ENCODE measurements at places on chromosomes 4 and X.

DNA sequence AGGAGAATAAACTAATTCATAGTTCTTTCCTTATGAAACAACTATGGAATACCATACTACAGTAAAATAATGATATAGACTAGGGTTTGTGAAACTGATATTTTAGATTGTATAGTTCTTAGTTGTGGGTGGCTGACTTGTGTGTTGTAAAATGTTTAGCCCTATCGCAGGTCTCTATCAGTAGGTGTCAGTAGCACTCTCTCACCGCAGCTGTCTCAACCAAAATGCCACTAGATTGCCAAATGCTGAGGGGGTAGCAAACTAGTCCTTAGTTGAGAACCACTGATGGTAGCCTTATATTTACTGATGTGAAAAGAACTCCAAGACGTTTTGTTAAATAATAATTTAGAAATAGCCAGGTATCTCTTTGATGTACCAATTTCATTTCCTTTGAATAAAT, 48.1 kb downstream of the RHOXF2B start:
- peak; percentile 65 for DNase-seq

GRCh38 chrX:115940888-115941332, 229.6 kb upstream of the AGTR2 start:
- peak; percentile 68 for DNase-seq

- no peak for DNase-seq
Measured at GRCh38 chr4:173119818-173120217, 48.8 kb upstream of the GALNT7 start.

DNA sequence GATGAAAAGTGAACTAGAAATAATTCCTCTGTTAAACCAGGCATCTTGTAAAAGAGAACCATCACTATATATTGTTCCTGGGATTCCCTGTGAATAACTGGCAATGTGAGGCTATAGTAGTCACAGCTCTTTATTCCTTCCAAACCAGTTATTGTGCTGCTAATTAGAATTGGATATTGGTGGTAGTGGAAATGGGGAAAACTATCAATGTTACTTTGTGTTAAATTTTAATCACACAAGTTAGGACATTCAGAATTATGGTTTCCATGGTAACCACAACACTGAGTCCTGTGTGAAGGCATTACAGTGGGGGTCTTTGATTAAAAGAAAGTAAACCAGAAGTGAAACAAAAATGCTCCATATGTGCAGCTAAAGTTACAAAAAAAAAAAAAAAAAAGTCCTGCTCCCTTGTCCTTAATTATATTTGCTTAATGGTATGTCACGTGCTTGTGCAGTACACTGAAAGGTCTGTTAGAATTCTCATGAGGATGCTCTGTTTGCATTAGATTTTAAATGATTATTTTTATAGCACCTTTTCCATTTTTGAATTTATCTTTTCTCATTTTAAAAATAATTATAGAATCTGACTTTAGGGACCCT, 200.4 kb downstream of the ADGRL3 start:
- DNase-seq: no peak

- no peak for DNase-seq
Measured at GRCh38 chr4:10821826-10822225, 137.3 kb upstream of the CLNK start.

DNA sequence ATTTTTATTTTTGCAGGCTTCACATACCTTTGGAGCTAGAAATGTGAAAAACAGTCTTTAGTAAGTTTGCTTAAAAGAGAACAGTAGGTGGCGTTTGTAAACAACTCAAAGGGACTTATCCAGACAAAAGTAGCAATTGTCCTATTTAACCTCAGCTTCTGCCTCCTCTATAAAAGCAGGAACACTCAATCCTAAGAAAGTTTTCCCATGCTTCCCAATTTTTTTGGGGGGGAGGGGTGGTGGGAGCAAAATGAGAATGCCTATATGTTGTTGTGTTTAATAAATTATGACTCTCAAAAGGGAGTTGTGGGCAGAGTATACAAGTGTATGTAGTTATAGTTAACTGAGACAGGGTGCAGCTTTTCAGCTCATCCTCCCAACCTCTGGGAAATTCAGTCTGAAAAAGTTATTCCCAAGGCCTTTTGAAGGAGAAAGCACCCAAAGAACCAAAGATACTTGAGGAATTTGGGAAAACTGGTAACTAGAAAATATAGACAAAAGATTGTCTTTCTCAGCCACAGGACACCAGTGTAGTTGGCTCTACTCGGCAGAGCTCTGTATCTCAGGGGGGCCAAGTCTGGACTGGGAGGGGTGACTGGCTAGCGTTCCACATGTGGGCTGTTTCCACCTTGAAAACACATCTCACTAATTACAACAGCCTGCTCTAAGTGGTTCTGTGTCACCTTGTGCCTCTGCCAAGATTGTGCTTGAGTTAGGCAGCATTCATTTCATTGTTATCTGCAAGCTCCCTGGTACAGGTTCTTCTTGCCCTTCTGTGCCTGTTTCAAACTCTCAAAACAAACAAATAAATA, 2.8 kb downstream of the SFRP2 start:
- DNase-seq: peak; percentile 41

DNA sequence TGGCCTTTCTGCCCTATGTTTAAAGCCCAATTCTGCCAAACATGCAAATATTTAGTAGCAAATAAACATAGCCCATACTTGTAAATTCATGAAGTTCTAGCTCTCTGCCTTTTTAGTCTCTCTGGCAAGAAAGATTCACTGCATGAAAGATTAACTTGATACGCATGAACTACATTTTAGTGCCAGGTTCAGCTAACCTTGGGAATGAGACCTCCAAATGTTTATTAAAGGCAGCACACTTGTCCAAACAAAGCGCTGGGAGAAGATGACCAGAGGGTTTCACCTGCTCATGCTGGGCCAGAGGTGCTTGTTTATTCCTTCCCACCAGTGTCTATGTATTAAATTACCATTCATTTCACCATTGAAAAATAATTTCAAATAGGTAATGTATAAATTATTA, 44.5 kb upstream of the IL1RAPL1 start:
- no peak for DNase-seq

DNA sequence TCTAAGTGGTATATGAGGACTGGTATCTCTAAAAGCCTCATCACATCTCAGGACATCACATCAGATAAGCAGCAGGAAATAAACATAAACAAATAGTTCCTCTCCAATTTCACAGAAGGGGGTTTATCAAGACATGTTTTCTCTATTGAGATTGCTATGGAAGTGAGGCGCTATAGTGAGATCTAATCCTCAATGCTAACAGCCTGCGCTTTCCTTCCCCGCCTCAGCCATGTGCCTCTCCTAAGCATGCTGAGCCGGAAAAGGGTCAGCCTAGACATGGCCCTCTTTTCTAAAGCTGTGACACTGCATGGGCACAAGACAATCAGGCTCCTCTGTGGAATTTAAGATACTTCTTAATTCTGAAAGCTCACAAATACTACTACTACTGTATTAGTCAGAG, 286.1 kb downstream of the INPP4B start:
- DNase-seq: no peak

GRCh38 chr4:117577686-117578311, 456.5 kb upstream of the NDST3 start:
- no peak for DNase-seq

DNA sequence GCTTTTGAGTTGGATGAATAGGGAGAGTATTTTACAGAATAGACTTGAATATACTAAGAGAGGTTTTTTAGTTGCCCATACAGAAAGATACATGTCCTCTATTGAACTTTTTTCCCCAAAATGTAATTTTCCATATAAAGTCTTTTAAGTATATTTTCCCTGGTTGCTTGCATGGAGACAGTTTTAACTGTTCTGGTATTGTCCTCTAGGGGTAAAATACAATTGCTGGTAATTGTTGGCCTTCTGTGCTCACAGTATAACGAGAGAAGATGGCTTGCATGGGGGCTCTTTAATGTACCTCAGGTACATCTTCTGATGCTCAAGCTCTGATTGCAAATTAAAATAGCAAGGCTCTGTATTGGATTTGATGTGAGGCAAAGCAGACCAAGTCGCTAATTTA, 136.1 kb downstream of the ARX start:
- DNase-seq: no peak

- no peak for DNase-seq
Measured at GRCh38 chr4:54330896-54331295, 101.8 kb downstream of the PDGFRA start.

DNA sequence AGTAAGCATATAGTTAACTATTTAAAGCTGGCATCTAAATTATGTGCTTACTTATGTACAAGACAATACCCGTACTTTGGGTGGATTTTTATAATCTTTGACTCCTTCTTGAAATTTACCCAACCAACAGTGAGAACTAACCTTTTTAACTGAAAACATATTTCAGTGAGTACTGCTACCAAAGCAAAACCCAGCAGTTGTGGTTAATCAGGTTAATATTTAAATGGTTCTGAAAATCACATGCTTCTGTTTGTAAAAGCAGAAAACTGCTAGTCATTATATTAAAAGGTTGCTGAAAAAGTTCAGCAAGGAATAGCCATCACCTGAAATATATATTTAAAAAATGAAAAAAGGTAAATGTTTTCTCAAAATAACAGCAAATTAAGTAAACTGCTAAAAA, 20.0 kb downstream of the UBE2D3 start:
- DNase-seq: no peak

DNA sequence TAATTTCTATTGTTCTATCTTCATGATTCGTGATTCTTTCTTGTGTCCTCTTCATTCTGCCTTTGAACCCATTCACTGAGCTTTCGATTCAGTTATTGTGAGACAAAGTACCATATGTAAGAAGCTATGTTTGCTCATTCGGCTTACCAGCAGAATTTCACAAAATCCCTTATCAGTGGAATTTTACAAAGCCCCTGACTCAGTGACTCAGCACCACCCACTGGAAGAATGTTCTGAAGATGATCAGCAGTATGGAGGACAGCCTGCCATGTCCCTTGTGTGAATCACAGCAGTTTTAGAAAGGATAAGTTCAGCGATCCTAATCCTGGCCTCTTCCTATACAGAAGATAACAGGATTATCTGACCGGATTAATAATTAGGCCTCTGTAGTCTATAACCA, 5.8 kb upstream of the UXT start:
- no peak for DNase-seq

DNA sequence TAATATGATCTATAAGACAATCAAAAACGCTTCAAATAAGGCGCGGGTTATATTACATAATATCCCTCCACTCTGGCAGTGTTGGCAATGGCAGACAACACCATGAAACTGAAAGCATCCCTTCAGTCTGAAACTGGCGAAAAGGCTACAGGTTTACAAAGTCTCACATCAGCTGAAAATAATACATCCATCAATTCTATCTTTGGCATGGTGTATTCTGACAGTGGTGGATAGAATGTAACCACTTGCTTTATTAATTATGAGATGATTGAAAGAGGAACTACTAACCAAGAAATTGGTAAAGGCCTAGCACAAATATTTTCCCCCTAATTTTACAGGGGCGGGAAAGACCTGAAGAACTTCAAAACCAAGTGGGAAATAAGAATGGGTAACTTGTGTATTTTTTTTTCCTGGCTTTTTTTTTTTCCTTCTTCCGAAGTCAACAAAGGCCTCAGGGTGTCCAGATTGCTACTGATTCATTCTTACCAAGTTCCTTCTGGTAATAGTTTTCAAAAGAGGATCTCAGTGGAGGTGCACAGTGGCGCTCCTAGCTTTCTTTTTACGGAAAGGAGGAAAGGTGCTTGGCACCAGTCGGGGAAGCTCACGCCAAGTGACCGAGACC, 728 bp downstream of the UBA6 start:
- peak; percentile 28 for DNase-seq

DNA sequence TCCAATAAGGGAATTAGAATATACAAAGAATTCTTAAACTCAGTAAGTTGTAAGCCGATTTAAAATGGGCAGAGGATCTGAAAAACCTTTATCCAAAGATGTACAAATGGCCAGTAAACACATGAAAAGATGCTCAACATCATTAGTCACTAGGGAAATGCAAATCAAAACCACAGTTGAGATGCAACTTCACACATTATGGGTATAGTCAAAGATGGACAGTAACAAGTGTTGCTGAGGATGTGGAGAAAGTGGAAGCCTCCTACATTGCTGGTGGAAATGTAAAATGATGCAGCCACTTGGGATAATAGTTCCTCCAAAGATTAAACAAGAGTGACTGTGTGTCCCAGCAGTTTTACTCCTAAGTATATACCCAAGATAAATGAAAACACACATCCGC, 32.6 kb downstream of the RS1 start:
- DNase-seq: no peak

DNA sequence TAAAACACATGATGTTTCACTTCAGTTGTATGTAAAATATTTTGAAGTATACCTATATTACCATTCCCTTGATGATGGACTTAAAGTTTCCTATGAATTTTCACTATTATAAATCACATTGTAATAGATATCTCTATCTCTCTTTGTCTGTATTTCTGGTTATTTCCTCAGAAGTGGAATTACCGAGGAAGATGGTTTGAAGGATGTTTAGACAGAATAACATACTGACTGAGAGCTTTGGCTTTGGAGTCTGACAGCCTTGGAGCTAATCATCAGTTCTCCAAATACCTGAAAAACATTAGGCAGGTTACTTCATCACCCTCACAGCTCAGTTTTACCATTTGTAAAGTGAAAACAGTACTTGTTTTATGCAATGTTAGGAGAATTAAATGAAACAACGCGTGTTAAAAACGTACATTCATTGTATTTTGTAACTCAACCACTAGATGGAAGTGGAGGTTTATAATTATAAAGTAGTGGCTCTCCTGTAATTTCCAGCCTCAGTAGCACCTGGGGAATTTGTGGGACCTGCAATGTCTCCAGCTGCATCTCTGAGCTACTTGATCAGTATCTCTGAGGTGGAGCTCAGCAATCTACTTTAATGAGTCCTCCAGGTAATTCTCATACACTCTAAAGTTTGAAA, 14.3 kb downstream of the JCHAIN start:
- DNase-seq: peak; percentile 45

GRCh38 chr4:108443585-108443984, 176.8 kb upstream of the RPL34 start:
- DNase-seq: no peak

DNA sequence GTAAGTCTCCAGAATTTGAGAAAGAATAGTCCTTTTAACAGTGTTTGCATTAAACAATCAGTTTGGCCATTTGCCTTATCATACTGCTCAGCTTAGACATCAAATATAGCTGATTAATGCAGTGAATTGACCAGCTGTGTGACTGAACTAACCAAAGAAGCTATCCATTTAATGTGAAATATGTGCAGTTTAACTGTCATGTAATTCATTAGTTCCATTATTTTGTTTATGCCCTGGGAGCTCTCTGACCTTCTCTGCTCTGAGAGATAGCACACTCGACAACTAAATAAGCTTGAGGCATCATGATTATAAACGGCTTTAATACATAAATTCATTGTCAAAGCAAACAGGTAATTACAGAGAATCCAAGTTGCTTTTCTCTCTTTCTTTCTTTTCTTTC, 324.3 kb upstream of the PCDH7 start:
- no peak for DNase-seq

All from NB4 (cell line).